ENCODE measurements at places on chromosomes 2 and 18.

GRCh38 chr2:188986839-188987238 is 12.7 kb downstream of the COL3A1 start:
- no peak for DNase-seq

DNA sequence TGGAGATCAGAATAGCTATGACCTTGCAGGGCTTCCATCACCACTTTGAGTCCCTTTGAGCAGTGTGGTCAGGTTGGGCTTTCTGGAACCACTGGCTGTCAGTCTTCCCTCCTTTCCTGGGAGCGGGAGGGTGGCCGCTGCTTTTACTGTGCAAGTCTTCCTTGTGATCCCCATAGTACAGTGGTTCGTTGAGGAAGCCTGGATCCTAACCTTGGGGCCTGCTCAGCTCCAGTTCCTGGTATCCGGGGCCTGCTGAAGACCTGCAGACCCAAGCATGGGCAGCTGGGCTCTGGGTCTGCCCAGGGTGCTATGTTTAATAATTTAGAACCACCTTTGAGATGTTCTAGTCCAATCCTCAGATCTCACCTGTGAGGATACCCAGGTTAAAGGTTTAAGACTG is 104.2 kb downstream of the CLIP4 start:
- no peak for DNase-seq

DNA sequence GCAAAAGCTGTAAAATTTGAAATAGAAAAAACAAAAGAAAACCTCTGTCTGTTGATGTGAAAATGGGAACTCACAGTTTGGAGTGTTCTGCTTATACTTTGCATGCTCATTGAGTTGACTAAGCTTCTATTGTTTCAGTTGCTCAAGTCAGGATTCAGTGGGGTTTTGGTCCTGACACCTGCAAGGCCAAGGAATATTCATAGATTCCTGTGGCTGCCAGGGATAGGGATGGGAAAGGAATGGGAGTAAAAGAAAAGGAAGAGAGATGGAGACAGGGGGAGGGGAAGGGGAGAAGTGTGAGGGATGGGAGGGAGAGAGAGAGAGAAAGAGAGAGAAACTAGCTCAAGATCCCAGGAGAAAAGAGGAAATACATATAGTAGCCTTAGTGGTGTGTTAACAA is 1.3 kb downstream of the CPS1 start:
- no peak for DNase-seq

DNA sequence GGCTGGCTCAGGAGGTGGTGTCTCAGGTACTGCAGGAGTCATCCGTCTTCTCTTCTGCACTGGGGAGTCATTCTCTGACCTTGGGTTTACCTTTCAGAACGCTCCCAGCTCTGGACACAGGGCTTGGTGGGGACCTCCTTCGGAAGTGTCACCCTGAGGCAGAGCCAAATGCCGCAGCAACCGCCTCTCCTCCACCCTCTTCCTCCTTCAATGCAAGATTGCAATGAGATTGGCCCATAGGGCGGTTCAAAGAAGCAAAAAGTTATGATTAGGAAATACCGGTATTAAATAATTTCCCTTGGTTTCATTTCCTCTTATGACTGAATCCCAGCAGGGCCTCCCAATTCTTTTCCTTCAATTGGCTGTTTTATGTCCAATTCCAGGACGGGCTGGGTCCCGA is 178.8 kb downstream of the ACKR3 start:
- DNase-seq: no peak

DNA sequence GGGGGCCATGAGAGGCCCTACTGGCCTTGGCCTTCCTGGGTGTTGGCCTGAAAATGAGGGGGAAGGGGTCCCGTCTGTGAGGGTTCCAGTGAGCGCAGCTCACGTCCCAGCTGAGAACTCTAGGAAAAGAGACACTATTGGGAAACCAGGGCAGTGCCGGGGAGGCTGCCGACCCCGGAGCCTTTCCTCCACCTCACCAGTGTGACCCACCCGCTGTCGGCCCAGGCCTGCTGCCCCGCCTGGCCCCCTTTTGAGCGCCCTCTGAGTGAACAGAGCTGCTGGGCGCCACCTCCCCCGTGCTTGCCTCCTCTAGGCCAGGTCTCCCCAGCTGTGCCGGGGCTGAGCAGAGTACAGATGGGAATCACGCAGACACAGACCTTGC is 17.5 kb upstream of the ARHGEF4 start:
- DNase-seq: no peak

- no peak for DNase-seq
These were observed 93.6 kb upstream of the TAF1B start for GRCh38 chr2:9749546-9750223.

GRCh38 chr2:67158718-67159117 is 238.4 kb upstream of the ETAA1 start:
- DNase-seq: no peak

DNA sequence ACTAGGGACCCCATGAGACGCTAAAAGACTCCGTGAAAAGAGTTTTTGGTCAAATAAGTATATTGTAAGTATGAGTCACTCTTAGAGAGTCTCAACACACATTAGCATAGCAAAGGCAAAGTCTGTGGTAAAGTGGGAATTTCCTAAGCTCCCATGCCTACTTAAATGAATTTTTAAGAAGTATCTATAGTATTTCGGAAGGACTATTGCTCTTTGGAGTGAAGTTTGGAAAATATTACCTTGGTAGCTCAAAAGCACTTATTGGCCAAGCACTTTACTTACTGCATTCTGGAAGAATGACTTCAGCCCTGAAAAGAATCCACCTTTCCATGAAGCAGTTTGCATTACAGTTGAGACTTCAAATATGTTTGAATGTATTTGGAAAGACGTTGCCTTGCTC is 57.1 kb downstream of the CAVIN2 start:
- no peak for DNase-seq

GRCh38 chr2:17313261-17313660 is 205.0 kb downstream of the RAD51AP2 start:
- DNase-seq: no peak

DNA sequence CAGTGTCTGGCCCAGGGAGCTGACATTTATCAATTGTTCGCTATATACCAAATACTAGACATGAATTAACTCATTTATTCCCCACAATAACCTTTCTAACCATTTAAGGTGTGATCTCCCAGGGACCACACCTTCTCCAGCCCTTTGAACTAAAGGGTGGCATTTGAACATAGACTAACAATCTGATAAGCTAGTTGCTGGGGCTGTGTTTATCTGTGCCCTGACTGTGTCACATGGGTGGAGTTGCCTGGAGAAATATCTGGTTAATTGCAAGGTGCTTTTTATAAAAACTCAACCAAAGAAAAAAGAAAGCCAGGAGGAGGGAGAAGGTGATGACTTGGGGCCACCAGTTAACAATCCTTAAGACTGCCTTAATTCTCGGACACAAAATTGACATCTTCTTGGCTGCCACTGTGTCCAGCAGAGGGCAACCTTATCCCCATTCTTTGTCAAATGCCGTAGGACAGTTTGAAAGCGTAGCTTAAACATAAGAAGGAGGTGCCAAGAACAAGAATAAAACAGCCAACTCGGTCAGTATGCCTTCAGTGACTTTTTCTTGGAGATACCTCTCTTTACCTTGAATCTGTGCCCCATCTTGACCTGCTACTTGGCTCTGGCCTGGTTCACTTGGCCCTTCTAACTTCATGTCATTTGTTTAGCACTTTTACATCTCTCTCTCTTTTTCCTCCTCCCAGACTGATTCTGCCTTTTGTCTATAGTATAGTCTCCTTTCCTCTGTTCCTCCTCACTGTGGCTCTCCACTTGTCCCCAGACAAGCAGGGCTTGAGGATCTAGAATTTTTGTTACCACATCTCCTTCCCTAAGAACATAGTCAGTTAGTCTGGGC is 183.4 kb downstream of the MYO3B start:
- DNase-seq: peak; percentile 16

GRCh38 chr2:99656994-99657393 is 167.2 kb upstream of the REV1 start:
- DNase-seq: no peak

- no peak for DNase-seq
These were observed 32.8 kb downstream of the PELI1 start for GRCh38 chr2:64111426-64111825.

Measured in stimulated activated CD8-positive, alpha-beta memory T cell treated with anti-CD3 and anti-CD28 coated beads, Interleukin-7, amount 100 ng/mL, for 1 hour (primary cell).